Spinal cord (tissue), 10 donors: ENCODE measurements at places on chromosomes 7 and 10. TPM values are rescaled to one million over a fixed set of nuclear protein-coding genes. Genes with fewer than 3 reads are reported as not detected.

Gene SH2D4B
- total RNA-seq = 0.20 TPM

Gene KCND2
- total RNA-seq = 74.5 TPM

Gene GHRHR
- 2.7 TPM for total RNA-seq

Gene NUTM2B
- 1.4 TPM for total RNA-seq

Gene CYP26C1
- under 0.01 TPM for total RNA-seq

Gene CFAP46
- total RNA-seq = 14.3 TPM

Gene FEZF1
- total RNA-seq = 0.77 TPM

Gene STRIP2
- total RNA-seq = 16.0 TPM

Gene GNGT1
- not detected for total RNA-seq

Gene CDHR1
- 4.7 TPM for total RNA-seq

Gene TMEM184A
- total RNA-seq = 0.33 TPM

Gene EXOSC1
- total RNA-seq = 28.8 TPM

Gene CNTNAP2
- total RNA-seq = 41.3 TPM

Gene LLCFC1
- total RNA-seq = not detected

Gene NUDT13
- total RNA-seq = 2.4 TPM

Gene KEL
- 0.99 TPM for total RNA-seq

Gene DLG5
- total RNA-seq = 33.4 TPM

Gene OPTN
- total RNA-seq = 54.3 TPM

Gene SLC13A1
- not detected for total RNA-seq

Gene COL17A1
- total RNA-seq = 0.61 TPM
